ENCODE measurements at places on chromosomes 13 and 19.

GRCh38 chr19:53652476-53652875 is 20.7 kb downstream of the DPRX start:
- DNase-seq = no peak

- no peak for DNase-seq
Measured at GRCh38 chr13:95444006-95444730, 108.4 kb upstream of the CLDN10 start.

- no peak for DNase-seq
Measured at GRCh38 chr13:111117289-111117688, 2.2 kb downstream of the ARHGEF7 start.

- DNase-seq = no peak
Measured at GRCh38 chr13:20332361-20333096, 100.4 kb upstream of the GJB6 start.

DNA sequence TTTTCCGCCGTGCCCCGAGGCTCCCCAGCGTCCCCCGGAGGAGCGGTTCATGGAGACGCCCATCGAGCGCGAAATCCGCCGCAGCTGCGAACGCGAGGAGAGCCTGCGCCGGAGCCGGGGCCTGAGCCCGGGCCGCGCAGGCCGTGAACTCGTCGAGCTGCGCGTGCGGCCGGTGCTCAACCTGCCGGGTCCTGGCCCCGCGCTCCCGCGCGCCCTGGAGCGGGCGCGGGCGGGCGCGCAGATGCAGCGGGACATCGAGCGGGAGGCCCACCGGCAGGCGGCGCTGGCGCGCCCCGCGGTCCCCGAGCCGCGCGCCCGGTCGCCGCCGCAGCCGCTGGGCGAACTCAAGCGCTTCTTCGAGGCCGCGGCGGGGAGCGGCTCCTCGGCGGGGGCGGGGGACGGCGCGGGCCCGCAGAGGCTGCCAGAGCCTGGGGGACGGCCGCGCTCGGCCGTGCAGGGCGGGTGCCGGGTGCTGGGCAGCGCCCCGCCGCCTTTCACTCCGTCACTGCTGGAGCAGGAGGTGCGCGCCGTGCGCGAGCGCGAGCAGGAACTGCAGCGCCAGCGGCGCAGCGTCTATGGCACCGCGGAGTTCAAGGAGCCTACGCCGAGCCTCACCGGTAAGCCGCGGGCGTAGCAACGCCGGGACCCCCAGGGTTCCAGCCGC is 807 bp downstream of the MISP3 start:
- peak; percentile 80 for DNase-seq

GRCh38 chr19:275000-275399 is 16.2 kb downstream of the PLPP2 start:
- DNase-seq = no peak

GRCh38 chr13:20699715-20700114 is 3.8 kb upstream of the IL17D start:
- DNase-seq = no peak

DNA sequence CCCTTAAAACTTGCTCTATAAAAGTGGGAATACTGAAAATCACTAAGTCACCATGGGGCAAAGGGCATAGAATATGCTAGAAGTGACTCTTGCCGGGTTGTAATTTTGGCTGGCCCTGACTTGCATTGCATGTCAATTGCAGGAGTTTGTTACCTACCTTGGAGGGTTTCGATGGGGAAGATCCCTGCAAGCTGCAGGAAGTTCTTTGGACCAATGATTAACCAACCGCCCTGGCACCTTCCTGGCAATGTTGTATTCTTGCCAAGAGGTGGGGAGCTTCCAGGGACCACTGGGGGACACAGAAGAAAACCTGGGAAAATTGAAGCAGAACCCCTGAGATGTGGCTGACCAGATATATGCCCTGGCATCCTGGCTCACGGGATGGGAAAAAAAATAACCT is 235.8 kb downstream of the B3GLCT start:
- no peak for DNase-seq

GRCh38 chr13:70297189-70297616 is 189.0 kb upstream of the KLHL1 start:
- no peak for DNase-seq

DNA sequence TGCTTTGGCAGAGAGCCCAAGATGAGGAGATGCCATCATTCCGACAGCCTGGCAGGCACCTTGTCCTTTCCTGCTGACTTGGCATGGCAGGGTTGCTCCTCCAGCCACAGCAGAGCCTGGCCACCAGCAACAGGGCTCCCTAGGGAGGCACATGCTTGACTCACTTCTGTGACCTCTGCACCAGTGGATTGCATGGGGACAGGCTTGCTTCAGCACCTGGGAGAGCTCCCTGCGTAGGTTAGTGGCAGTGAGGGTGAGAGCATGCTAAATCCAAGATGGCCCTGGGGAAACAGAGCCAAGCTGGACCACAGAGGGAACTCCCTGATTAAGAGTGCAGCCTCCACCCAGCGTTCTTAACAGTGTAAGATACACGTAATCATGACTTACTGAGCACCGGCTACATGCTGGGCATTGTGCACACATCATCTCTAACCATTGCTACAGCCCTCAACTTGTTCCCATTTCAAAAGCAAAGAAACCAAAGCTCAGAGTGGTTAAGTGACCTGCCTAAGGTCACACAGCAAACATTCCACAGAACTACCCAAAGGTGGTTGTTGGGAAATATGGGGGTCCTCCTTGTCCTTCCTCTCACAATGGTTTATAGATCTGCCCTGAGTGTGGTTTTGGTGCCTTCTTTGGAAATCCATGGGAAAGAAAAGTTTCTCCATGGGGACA is 116.6 kb upstream of the UQCRFS1 start:
- DNase-seq = no peak

- DNase-seq = no peak
Measured at GRCh38 chr13:110937511-110938285, 22.8 kb upstream of the ANKRD10 start.

GRCh38 chr13:30639671-30640070 is 22.0 kb downstream of the USPL1 start:
- DNase-seq = no peak

GRCh38 chr19:56538761-56539263 is at the start of gene ZFP28:
ZFP28 (plus strand) TSS chr19:56538948; CDS start chr19:56539019, 71 bp downstream.
- peak; percentile 80 for DNase-seq

- no peak for DNase-seq
Measured at GRCh38 chr13:100211016-100211710, 122.3 kb downstream of the PCCA start.

DNA sequence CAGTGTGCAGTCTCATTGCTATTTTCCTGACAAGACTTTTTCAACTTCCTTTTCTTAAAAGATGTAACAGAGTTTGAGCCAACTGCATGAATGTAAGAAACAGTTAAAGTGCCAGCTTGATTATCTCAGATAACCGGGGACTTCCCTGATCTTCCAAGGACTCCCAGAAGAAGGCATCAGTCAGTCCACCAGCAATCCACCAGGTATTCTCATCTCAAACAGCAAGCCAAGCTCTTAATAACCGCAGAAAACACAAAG is 350.1 kb downstream of the LIG4 start:
- DNase-seq = no peak

DNA sequence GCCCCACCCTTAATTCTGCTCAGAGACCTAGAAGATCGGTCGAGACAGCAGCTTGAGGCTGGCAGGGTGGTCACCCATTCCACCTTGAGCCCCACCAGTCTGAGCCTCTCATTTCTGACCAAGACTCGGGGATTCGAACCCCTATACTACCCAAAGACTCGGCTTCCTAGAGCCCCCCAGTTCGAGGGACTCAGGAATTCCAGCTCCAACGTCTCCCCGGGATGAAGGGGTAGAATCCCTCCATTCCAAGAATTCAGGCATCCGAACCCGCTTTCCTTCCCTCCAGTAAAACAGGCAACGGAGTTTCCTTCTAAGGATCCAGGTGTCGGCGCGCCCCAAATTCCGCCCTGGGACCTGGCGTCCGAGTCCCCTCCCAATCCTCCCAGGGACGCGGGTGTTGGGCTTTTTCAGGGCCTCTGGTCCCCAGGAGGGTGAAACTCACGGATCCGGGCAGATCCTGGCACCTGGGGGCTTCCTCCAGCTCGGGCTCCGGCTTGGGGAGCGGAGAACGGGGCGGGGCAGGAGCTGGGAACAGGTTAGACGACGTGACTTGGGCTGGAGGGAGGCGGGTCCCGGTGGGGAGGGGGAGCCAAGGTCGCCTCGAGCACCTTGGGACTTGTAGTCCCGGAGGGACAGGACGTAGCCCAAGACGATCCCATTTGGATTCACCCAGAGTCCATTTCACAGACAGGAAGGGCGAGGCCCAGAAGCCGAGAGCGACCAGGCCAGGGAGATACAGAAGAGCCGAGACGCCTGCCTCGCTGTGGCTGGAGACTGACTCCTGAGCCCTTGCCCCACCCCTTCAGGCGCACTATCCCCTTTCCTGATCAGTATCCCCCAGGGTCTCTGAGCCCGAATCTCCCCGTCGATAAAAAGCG is at the start of gene PPP1R13L:
TSS of gene PPP1R13L (minus strand) at position 513 of the 878 bp plus-strand sequence. CDS start 6,751 bp downstream, outside the sequence.
- peak; percentile 77 for DNase-seq

GRCh38 chr13:23203516-23203915 is 22.7 kb downstream of the SGCG start:
- DNase-seq = no peak

DNA sequence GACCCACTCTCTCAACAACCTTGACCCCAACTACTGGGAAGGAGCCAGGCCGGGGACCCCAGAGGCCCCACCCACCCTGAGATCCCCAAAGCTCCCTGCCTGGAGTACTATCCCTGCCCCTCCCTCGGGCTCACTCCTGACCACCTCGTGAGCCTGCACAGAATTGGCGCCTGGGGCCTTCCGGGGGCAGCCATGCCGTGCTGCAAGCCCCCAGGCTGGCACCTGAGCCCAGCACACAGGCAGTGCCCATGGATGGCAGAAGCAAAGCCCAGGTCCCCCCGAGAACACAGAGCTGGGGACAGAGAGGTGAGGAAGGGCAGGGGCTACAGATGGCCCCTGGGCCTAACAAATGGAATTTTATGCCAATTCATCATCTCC is 13.9 kb downstream of the LSM4 start:
- DNase-seq = no peak

DNA sequence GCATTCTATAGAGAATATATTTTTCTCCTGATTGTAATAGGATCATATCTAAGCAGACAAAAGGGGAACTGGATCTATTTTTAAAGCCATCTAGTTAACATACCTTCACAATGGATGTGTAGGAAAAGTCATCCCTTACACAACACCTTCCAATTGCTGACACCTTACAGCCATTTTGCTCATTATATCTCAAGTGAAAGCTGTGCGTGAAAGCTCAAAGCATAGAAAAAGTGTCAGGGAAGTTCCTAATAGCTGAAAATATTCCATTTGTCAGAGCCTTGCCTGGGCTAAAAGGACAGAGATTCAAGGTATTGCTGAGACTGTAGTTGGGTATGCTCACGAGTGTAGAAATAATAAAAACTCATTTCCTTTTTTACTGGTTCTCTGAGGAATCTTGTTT is 340.6 kb upstream of the KLHL1 start:
- DNase-seq = no peak

DNA sequence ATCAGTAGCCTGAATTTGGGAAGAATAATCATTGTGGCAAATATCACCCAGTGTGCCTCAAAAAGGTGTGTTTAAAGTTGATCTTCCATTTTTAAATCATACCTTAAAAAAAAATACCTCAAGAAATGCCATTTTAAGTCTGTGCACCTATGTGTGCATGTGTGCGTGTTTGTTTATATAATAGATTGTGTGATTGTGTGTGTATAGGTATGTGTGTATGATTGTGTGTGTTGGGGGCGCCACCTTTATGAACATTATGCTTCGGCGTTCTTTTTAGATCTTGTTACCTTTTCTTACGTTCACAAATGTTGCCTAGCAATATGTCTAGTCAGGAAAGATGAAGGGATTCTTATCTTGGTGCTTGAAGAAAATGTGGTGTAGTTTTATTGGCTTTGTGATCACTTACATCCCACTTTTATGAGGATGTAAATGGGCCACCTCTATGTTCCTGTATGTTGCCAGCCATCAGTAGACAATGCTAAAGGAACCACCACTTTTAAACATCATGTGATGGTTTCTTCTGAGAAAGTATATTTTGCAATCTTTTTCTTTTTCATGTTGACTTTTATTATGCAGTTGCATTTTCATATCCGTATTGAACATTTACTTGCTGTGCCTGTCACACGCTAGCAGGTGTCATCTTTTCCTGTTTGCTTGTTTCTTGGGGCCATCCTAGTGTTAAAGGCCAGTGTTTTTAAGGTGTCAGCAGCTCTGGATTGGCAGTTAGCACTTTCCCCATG is 2.2 kb upstream of the IRS2 start:
- no peak for DNase-seq

- no peak for DNase-seq
Measured at GRCh38 chr13:80177327-80177726, 163.6 kb downstream of the SPRY2 start.

DNA sequence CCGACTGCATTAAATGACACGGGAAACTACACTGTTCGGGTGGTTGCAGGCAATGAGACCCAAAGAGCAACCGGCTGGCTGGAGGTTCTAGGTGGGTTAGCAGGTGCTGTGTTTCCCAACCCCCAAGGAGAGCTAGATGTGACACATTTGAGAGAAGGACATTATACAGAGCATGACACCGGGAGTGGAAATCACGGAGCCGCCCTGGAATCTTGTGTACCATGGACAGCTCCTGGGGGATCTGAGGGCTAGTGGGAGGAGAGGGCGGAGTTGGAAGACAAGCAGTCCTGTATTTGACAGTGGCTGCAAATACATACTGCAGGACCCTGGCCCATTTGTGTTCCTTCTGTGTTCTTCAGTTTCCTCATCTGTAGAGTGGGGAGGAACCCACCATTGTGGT is 2.3 kb downstream of the CEACAM18 start:
- peak; percentile 52 for DNase-seq

DNA sequence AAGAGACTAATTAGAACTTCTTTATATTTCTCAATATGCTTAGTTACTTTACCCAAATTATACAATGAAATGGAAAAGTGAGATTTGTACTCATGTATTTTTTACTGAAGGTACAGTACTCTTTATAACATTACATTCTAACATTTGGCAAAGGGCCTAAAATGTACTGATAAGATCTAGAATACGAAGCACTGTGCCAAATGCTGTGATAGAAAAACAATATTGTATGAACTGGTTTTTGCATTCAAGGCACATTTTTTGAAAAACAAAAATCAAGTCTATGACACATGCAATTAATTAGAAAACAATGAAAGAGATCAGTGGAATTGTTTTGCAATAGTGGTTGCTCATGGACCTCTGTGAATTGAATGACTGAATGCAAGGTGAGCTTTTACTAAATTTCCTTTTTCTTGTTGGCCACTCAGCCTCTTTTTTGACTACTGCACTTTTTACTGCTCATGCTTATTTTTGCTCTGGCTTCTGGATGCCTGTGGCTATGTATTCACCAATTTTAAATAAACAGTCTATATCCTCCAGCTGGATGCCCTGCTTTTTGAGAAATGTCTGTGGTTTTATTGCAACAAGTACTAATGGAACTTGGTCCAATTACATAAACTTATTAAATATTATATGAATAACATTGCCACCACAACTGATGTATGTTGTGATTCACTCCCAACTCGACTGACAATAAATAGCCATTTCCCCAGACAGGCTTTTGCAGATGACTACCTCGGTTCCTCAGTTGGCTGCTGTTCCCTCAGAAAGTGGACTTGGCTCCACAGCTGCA is 41.4 kb upstream of the OBI1 start:
- no peak for DNase-seq

- DNase-seq = no peak
Measured at GRCh38 chr13:99078017-99078771, 100.3 kb upstream of the DOCK9 start.

All from stimulated activated CD8-positive, alpha-beta memory T cell treated with anti-CD3 and anti-CD28 coated beads, Interleukin-4, amount 100 ng/mL, for 48 hours (primary cell).